ENCODE measurements at places on chromosomes 2 and 18.

DNA sequence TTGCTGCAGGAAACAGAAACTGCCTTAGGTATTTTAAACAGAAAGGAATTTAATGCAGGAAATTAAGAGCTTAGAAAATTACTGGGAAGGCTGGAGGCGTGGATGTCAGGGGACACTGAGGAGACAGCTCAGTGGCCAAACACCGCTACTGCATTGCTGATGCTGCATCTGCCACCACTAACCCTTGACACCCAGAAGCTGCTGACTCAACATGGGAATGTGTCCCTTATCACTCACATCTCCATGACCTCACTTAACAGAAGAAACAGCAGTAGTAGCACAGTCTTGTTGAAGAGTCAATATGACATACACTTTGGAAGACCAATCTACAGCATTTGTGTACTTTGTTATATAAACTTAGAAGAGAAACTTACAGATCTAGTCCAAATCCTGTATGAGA lies 906.1 kb downstream of the SLC4A3 start:
- no peak for DNase-seq

DNA sequence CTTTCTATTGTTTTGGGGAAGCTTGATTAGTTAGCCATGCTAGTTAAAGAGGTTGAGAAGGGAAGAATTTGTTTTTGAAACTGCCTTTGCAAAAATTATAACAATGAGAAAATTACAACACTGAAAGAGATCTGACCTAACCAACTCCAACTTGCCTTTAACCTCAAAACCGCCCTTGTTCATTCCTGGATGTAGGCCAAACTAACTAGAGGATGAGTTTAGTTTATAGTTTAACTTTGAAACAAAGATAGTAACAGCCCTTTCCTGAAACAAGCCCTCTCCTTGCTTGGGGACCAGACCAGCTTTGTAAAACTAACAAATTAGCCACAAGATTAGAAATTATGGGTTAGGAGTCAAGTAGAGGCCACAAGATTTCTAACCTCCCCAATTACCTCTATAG lies 713.9 kb downstream of the CPS1 start:
- DNase-seq: no peak

DNA sequence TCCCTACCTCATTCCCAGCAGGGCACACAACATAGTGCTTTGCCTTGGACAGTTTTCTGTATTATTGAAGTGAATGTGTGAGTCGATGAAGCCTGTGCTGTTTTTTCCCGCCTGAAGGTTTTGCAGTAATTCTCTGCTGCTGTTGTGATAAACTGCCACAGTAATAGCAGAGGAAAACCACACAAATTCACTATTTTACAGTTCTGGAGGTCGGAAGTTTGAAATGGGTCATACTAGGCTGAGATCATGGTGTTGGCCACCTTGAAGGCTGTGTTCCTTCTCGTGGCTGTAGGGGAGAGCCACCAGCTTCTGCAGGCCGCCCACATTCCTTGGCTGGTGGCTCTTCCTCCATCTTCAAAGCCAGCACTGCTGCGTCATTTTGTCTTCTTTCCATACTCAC lies 678 bp upstream of the SLC16A14 start:
- DNase-seq: no peak

GRCh38 chr2:75146606-75147332 lies 52.6 kb downstream of the TACR1 start:
- no peak for DNase-seq

DNA sequence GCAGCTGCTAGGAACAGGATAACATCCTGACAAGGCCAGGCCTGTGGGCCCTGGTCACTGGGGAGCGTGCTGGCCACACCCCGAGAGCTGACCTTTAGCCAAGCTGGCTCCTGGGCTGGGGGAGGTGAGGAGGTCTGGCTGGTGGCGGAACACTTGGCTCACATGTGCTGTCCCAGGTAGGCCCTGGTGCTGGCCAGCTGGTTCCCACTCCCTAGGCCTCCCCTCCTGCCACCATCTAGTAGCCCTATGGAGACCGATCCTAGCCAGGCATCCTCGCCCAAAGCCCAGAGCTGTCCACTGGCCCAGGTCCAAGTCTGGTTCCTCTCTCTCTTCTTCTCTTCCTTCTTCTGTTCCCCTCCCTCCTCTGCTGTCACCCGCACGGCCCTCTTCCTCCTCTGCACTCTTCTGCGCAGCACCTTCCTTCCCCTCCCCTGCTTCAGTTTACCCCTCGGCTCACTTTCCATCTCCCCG lies 52.4 kb downstream of the TNS1 start:
- DNase-seq: no peak

GRCh38 chr2:152175012-152175367 lies 573 bp downstream of the STAM2 start:
- peak; percentile 49 for DNase-seq
